Psoas muscle (tissue), 8 donors: ENCODE measurements at places on chromosomes 16 and 17. TPM values are rescaled to one million over a fixed set of nuclear protein-coding genes. Genes with fewer than 3 reads are reported as not detected.

The CD300LB gene
- not detected for total RNA-seq

The PIK3R5 gene
- total RNA-seq, result 1.1 TPM

The CLDN9 gene
- total RNA-seq, result 2.2 TPM

The CISD3 gene
- 31.0 TPM for total RNA-seq

The BPTF gene
- total RNA-seq, result 60.9 TPM

The CD79B gene
- 3.4 TPM for total RNA-seq

The CLEC18C gene
- total RNA-seq, result not detected

The VAT1L gene
- 0.20 TPM for total RNA-seq

The KIFC3 gene
- total RNA-seq, result 17.8 TPM

The PERCC1 gene
- total RNA-seq, result not detected

The ANKRD40CL gene
- total RNA-seq, result not detected

The HASPIN gene
- 1.1 TPM for total RNA-seq

The HS3ST3B1 gene
- total RNA-seq, result 0.63 TPM

The CA5A gene
- total RNA-seq, result not detected

The TBC1D26 gene
- not detected for total RNA-seq

The PRSS22 gene
- not detected for total RNA-seq

The CACNG1 gene
- 43.0 TPM for total RNA-seq

The WNT9B gene
- total RNA-seq, result not detected

The PAM16 gene
- total RNA-seq, result 78.4 TPM

The TAX1BP3 gene
- 20.4 TPM for total RNA-seq

The TBC1D3I gene
- total RNA-seq, result not detected

The PRKCB gene
- total RNA-seq, result 0.83 TPM

The ABCA3 gene
- total RNA-seq, result 9.0 TPM

The RCVRN gene
- not detected for total RNA-seq

The TCAP gene
- 5,818 TPM for total RNA-seq

The HSPB9 gene
- not detected for total RNA-seq

The NFATC3 gene
- total RNA-seq, result 53.5 TPM

The RASL10B gene
- total RNA-seq, result 5.3 TPM

The ZNF594 gene
- 3.1 TPM for total RNA-seq

The CLEC3A gene
- not detected for total RNA-seq

The TBC1D3E gene
- total RNA-seq, result not detected

The CES5A gene
- not detected for total RNA-seq

The ABCC3 gene
- 1.6 TPM for total RNA-seq

The SPATA32 gene
- total RNA-seq, result not detected

The EFNB3 gene
- not detected for total RNA-seq

The RTN4RL1 gene
- 1.7 TPM for total RNA-seq

The TEKT1 gene
- total RNA-seq, result not detected

The TBX6 gene
- 1.0 TPM for total RNA-seq

The ANTKMT gene
- total RNA-seq, result 30.9 TPM

The MT4 gene
- not detected for total RNA-seq

The HEATR9 gene
- total RNA-seq, result not detected
